ENCODE measurements at places on chromosomes 5 and 9.

GRCh38 chr9:123509646-123510045 lies 153.6 kb downstream of the CRB2 start:
- DNase-seq, result no peak

DNA sequence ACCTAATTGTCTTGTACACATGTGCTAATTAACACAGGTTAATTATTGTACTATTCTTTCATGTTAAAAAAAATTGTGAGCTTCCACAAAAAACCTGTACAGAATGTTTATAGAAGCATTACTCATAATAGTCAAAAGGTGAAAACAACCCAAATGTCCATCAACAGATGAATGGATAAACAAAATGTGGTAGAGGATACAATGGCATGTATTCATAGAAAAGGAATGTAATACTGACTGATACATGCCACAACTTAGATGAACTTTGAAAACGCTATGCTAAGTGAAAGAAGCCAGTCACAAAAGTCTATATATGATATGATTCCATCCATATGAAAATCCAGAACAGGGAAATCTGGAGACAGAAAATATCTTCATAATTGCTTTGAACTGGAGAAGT lies 25.6 kb downstream of the RRAGA start:
- no peak for DNase-seq

GRCh38 chr5:152556784-152557183 lies 151.7 kb upstream of the NMUR2 start:
- no peak for DNase-seq

GRCh38 chr5:132180134-132180745 lies 47.4 kb downstream of the P4HA2 start:
- DNase-seq, result no peak

DNA sequence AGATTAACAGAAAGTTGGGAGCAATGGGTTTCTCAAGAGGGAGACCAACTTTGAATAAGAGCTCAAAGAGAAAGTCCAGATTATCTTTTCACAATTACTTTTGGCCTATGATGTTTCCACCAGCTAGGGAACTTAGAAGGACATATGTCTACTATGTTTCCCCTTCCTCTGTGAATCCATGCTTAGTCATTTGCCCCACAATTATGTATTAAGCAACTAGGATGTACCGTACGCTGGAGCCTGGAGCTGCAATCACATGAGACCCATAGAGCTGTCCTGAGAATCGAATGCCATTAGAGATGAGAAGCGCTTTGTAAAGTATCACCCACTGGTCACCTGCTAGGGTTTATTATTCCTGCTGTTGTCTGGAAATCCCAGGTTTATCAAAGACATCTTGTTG lies 78.8 kb downstream of the PDE6A start:
- DNase-seq, result no peak

DNA sequence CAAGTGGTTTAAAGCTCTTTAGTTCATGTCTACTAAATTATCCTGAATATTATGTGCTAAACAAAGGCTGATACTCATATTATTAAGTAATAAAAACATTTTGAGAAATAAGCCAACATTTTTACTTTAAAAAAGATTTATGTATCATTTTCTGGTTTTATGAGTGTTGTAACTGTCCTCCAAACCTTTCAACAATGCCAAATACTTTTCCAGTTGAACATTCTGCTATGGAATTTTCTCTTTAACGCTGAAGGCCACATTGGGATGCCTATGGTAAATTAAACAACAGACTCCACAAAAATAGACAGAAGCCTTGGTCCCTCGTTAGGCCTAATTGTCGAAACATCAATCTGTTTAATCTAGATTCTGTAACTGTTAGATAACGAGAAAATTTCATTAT lies 131.3 kb downstream of the GLIS3 start:
- DNase-seq, result no peak

DNA sequence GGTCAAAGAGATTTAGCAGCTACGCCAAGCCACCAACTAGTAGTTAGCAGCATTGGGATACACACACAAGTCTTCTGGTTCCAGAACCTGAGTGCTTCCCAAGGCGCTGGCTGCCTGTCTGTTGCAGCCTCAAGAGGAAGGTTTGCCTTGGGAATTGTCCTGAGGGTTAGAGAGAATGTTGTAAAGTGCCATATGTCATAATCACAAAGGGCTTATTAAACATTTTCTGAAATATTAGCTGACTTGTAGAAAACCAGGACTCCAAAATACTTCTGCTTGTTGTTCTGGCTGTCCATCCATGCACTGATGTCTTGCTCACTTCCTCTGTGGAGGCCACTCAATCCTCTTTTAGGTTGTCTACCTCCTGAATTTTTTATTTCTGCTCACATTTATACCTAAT lies 46.3 kb downstream of the SLC36A1 start:
- DNase-seq, result no peak

GRCh38 chr5:155959082-155959481 lies 367.9 kb upstream of the SGCD start:
- no peak for DNase-seq

DNA sequence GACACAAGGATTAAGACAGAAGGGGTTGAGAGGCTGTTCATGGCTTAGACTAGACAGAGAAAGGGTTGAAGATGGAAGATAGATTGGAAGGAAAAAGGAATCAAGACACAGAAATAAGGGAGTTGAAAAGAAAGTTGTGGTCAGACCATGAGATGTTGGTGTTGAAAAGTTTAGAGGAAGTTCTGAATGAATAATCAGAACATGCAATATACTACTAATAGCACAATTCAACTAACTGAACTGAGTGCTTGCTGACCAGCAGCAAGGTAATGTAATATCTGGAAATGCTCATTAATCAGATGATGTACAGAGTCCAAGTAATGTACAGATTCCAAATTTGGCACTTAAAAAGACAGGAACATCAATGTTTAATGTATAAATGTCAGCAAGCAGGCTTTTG lies 10.6 kb upstream of the NNT start:
- DNase-seq, result no peak

GRCh38 chr5:146399481-146399880 lies 47.7 kb upstream of the TCERG1 start:
- DNase-seq, result no peak

GRCh38 chr9:38346811-38347210 lies 45.7 kb upstream of the ALDH1B1 start:
- DNase-seq, result no peak

DNA sequence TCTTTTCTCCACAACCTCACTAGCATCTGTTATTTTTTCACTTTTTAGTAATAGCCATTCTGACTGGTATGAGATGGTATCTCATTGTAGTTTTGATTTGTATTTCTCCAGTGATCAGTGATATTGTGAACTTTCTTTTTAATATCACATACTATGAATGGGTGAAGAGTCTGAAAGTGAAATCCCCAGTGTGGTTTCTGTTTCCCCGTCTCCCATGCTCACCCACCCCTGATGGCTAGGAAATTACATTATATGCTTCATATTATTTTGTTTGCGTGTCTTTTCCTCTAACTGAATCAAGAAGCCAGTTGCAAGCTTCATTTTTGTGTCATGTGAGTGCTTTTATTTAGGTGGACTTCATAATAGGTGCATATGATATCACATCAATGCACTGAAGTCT lies 171.1 kb downstream of the ARHGAP26 start:
- no peak for DNase-seq

GRCh38 chr5:9545136-9545991 lies 511 bp downstream of the SEMA5A start:
- DNase-seq, result no peak

GRCh38 chr5:91319667-91320066 lies 63.5 kb downstream of the ARRDC3 start:
- no peak for DNase-seq

- DNase-seq, result no peak
Measured at GRCh38 chr5:81826128-81826527, 75.2 kb upstream of the SSBP2 start.

DNA sequence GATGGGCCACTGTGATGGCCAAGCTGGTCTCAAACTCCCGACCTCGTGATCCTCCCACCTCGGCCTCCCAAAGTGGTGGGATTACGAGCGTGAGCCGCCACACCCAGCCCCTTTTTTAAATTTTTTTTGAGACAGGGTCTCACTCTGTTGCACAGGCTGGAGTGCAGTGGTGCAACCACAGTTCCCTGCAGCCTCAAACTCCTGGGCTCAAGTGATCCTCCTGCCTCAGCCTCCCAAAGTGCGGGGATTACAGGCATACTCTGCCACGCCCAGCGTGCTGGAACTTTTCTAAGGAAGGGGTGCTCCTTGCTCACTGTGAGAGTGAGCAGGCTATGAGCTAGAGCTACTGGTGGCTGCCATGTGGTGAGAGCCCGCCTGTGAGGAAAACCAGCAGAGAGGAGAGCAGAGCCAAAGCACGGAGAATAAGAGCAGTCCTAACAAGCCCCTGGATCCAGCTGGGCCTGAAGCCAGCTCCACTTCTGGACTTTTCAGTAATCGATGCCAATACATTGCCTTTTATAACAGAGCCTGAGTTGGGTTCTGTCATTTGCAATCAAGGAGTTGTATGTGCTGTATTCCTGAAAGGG lies 75.5 kb upstream of the UNC5A start:
- no peak for DNase-seq

GRCh38 chr9:7075154-7075553 lies 317.4 kb downstream of the KDM4C start:
- DNase-seq, result no peak

- DNase-seq, result no peak
Measured at GRCh38 chr5:55226934-55227663, at the start of gene MCIDAS. MCIDAS (minus strand) TSS chr5:55227315; CDS start chr5:55227138, 177 bp downstream.

- no peak for DNase-seq
Measured at GRCh38 chr5:28703651-28704260, 1665.4 kb upstream of the CDH9 start.

DNA sequence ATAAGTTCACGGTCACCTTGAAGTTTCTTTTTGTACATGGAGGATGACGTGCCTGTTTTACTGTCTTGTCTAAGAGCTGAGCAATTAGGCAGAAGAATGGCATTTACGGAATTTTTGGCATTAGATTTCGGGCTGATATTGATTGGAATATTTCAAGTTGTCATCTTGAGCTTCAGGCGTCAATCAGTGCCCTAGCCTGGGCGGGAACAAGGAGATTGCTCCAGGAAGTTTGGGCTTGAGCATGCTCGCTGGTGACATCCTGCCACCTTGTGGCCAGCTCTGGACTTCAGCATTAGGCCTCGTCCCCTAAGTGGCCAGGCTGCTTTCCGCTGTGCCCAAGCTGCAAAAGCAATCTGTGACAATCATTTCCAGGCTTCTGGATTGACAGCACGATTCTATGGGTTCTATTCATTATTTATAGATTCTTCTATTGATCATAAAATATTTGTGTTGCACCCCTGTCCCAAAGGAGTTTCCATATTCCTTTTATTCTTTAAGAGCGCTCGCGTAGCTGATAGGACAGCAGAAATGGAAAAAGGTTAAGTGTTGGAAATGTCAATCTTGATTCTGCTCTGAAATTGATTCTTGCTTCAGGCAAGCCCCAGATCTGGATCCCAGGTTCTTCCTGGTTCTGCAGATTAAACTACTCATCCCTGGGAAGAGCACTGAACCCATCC lies 79.3 kb downstream of the SLC28A3 start:
- DNase-seq, result no peak

DNA sequence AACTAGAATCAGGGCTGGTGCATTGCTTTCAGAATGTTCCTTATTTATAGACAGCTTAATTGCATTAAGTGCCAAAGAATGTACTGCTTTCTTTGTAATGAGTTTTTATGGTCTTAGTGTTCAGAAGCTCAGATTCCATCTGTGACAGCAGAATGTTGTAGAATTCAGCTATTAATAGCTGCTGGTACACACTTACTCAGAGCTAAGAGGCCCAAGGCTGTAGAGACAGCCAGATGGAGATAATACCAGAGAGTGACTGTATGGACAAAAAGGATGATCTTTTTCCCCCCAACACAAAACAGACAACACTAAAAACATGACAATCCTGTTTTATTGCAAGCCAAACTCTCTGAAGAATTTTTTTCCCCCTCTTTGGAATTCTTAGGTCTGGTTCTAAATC lies 50.2 kb downstream of the PPP2R2B start:
- DNase-seq, result no peak

DNA sequence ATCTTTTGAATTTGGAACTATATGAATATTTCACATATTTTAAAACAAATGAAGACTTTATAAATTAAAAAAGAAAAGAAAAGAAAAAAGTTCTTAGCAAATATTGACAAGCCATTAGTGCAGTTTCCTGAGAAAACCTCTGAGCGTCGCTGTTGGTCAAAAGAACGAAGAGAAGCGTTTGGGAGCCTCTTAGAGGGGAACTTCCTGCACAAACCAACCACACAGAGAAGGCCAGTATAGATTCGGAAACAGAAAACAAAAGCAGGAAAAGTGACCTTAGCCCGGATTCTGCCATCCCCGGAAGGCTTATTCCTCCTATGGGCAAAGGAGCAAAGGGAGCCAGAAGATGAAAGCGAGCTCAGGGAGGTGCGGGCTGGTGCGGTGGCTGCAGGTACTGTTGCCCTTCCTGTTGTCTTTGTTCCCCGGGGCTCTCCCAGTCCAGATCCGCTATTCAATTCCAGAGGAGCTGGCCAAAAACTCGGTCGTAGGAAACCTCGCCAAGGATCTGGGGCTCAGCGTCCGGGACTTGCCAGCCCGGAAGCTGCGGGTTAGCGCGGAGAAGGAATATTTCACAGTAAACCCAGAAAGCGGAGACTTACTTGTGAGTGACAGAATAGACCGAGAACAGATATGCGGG lies at the start of gene PCDHGB2:
PCDHGB2 (plus strand) TSS at position 205 of the 637 bp plus-strand sequence; CDS start at position 347, 142 bp downstream.
- no peak for DNase-seq

DNA sequence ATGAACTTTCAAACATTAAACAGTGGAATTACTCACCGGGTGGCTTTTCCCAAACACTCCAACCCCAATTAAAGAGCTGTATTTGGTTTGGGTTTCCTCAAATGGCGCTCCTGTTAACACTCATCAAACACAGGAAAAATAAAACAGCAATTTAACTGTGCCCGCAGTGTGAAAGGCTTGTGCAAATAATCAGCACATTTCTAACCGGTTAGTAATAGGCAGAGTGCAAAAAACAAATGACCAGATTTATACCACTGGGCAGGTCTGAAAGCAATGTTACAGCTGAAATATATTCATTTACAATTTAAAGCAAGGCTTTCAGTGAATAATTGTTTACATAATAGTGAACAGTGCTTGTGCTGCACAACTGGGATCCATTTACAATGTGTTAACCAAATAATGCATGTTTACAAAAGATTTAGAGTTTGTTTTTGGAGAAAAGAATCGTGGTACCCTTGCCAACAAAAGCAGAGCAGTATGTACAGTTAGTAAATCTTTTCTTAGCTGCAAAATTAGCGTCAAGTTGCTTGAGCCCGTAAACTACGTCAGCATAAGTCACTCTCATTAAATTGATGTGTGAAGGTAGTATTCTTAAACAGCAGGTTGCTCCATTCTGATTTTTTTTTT lies 662.9 kb upstream of the ZNF608 start:
- no peak for DNase-seq

Data from SIG-M5 (cell line).